NCI-H2171 (cell line): ENCODE measurements at places on chromosomes 4 and X.

DNA sequence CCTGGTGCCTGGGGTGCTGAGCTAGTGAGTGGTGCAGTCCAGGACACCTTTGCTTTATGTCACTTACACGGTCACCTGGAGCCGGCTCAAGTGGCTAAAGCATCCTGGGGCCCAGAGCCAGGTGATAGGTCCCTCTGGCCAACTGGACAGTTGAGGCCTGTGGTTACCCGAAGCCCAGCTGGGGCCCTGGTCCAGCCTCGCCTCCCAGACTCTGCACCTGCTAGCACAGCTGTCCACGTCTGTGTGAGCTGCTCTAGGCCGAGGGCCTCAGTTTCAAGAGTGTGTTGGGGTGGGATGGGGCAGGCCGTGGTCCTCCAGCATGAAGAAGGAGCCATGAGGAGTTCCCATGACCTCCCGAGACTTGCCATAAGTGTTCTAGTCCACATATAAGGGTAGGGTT is 7.7 kb upstream of the ADD1 start:
- no peak for DNase-seq

GRCh38 chrX:153441296-153441695 is 4.6 kb downstream of the TREX2 start:
- DNase-seq: no peak

DNA sequence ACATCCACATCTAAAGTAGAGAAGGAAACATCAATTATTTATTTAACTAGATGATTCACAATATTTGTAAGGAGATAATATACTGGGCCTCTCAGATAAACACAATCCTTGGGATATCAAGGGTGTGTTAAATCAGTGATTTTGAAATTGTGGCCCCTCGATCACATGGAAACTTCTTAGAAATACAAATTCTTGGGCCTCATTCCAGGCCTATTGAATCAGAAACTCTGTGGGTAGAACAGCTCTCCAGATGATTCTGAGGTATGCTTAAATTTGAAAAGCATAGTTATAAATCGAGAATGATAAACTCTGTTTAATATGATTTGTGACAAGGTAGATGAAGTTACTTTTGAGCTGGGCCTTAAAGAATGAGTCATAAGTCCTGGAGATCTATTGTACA is 64.3 kb upstream of the GPR174 start:
- DNase-seq: no peak

DNA sequence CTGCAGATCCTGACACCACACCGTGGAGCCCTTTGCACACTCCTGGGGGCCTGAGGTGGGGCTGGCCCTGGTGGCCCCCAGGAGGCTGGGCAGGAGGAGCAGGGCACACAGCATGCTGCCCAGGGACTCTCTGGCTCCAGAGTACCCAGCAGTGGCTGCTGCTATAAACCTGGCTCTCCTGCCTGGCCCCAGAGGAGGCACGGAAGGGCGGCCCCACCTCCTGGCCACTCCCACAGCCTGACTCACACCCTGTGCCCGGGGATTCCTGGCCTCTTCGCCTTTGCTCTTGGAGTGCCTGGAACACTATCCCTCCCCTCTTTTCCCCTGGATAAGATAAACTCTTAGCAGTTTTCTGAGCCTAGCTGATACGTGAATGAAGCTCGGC is at the start of gene PSAPL1:
Gene PSAPL1 (minus strand): TSS at position 165 of the 385 bp plus-strand sequence. CDS start 51 bp downstream, at position 114.
- no peak for DNase-seq

GRCh38 chr4:74365761-74366160 is 816 bp downstream of the EREG start:
- DNase-seq: no peak

DNA sequence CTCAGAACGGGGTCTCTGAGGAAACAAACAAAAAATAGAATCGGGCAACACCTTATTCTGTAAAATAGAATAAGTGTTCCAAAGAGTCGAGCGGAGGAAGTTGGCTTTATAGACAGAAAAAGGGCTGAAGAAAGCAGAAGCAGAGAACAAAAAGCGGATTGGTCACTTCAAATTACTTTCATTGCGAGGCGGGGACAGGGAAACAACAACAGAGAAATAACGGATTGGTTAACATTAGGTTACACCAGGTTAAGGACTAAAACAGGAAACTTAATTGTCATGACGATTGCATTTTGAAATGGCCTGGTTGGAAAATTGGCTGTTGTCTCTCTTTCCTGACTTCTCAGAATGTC is 433 bp upstream of the COQ2 start:
- DNase-seq: no peak

DNA sequence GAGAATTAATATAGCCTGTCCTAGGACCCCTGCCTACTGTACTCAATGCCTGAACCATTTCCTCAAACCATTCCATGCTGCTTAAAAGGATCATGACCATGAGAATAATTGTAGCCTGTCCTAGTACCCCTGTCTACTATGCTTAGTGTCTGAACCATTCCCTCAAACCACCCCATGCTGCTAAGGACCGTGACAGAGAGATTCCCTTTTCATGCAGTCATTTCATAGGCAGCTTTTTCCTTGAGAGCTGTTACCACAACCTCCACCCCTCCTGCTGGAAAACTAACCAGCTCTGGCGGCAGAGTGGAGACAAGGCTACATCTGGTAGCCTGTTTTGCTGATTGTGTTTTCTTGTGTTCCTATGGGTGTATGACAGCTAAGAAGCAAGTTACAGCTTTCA is 174.9 kb upstream of the SMARCAD1 start:
- DNase-seq: no peak

DNA sequence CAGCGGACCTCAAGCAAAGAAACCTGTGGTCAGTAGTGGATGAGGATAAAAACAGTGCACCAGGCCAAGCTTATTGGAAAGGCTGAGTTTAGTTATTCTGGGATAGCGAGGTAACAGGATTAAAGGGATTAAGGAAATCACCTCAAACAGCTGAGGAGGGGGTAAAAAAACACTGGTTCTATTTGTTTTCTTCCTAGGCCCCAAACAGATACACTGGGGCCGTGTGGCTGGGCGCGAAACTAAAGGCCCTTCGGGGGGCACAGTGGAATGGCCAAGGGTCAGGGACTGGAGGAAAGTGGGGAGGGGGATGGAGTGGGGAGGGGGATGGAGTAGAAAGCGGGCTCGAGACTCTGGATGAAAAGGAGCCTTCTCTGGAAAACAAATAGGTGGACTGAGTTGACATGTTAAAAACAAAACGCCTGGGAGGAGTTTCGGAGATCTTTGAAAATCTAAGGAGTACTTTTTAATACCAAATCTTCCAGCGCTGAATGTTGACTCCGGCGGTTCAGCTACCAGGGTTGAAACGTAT is 2.9 kb downstream of the SOX3 start:
- no peak for DNase-seq

DNA sequence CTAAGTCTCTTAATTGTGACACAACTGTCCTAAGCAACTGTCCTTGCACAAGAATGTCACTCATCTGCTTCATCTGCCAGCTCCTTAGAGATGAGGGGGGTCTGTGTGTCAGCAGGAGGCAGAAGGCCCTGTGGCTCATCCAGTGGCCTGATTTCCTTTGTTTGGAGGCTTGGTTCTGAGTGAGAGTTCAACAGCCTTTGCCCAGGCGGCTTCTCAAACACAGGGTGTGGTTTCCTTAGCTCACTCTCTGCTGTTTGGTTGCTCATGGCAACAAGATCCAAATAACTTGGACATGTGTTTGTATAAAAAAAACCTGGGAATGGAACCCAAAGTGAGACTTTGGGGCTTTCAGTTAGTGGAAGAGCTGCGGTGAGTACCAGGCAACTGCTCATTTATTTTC is 46.6 kb downstream of the MAP7D3 start:
- DNase-seq: no peak

GRCh38 chr4:139942241-139942640 is 211.7 kb downstream of the MAML3 start:
- no peak for DNase-seq

GRCh38 chrX:113275804-113276203 is 435.2 kb upstream of the AMOT start:
- DNase-seq: no peak

DNA sequence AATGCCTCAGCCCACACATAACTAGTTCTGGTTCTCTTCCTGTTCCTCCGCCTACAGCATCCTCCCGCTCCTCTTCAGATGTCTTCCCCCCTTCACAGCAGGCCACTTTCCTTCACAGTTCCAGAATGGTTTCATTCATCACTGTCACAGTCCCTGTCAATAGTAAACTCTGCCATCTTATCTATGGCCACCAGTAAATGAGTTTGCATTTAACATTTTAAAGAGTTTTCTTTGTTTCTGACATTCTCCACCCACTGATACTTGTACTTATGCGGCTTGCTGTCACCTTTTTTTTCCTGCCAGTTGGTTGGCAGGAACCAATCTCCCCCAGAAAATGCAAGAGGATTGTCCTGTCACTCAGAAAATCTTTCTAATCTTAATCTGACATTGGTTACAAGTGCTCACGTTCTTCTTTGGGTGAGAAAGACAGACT is 114.1 kb downstream of the GLUD2 start:
- DNase-seq: no peak

DNA sequence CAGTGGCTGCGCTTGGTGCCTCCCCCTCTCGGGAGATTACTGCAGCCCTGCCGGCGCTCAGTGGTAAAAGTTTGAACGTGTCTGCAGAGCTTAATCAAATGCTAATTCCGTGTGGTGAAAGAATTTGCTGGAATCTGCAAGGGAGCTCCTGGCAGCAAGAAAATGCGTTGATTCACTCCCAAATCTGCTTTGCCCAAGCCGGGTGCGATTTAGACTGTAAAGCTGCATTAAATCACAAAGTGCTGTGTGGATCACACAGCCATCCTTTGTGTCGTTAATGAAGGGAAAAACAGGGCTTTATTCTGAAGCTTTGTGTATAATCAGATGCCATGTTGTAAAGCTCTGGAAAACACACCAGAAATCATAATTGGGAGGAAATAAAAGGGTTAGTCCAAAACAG is 444.1 kb downstream of the BCOR start:
- no peak for DNase-seq

DNA sequence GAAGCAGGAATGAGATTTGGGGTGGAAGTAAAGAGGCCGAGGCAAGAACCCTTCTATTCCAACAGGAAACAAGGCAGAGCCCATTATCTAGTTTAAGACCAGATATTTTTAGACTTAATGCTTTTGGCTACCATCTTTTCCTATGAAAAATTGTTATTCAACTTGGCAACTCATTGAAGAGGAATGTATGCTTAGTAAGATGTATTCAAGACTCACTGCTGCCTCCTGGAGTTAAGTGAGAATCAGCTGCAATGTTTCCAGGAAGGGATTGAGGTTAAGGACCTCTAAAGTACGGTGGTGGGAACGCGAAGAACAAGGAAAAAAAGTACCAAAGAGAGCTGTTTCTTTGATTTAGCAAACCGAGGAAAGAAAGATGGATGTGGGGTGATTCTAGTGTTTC is 89.1 kb downstream of the RAPGEF2 start:
- no peak for DNase-seq

DNA sequence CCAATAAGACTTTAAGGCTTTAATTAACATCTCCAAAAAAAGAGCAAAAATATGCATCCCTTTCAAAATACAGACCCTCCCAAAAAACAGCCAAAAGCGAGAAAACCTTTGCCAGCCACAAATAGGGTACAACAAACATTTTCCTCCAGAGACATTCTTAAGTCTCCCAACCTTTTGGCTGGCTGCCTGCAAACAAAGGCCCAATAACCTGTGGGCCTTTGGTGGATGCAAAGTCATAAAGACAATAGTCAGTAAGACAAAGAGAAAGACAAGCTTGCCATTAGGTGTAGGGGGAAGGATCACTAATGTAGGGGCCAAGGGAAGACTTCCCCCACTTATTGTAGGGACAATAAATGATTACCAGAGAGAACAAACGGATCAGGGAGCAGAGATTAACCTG is 215.5 kb upstream of the ZFP42 start:
- no peak for DNase-seq

DNA sequence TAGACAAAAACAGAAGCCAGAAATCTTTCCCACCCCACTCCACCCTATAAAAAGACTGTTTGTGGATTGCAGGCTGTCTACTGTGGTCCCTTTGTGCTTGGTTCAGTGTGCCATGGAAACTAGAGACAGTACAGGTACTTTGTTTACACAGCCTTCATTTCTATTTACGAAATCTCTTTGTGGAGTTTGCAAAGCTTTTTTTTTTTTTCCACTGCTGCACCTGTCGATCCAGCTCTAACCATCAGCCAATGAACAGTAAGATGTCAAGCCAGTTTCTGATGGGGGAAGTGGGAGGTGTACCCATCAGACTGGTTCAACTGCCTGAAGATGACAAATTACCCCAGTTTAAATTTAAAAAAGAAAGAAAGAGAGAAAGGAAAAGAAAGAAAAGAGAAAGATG is 20.2 kb upstream of the LRBA start:
- no peak for DNase-seq

DNA sequence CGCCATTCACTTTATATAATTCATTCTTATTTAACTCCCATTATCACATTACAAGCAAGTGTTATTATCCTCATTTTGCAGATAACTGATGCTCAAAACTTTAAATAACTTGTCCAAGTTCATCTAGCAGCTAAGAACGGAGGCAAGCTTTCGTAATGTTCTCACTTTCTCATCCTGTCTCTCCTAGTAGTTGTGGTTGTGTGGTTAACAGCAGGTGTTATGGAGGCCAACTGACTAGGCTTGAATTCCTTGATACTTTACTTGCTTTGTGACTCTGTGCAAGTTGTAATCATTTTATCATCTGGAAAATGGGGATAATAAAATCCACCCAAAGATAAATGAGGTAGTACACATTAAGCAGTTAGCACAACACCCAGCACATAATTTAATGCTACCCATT is 109.9 kb upstream of the PTPN13 start:
- no peak for DNase-seq

- no peak for DNase-seq
Observed at GRCh38 chr4:158958489-158959270, 144.2 kb upstream of the RAPGEF2 start.

- DNase-seq: no peak
Observed at GRCh38 chrX:112211459-112211858, 128.9 kb upstream of the TRPC5 start.

- DNase-seq: no peak
Observed at GRCh38 chrX:107684956-107685385, 56.7 kb downstream of the PRPS1 start.

- no peak for DNase-seq
Observed at GRCh38 chr4:37995981-37996775, 36.0 kb downstream of the PTTG2 start.

GRCh38 chr4:26076000-26076587 is 162.1 kb downstream of the SMIM20 start:
- DNase-seq: no peak

- DNase-seq: no peak
Observed at GRCh38 chr4:38618505-38618904, 45.5 kb upstream of the KLF3 start.

- no peak for DNase-seq
Observed at GRCh38 chr4:30495251-30495650, 224.9 kb upstream of the PCDH7 start.

GRCh38 chrX:74438764-74439163 is 17.5 kb downstream of the SLC16A2 start:
- no peak for DNase-seq
